ENCODE measurements at places on chromosomes 4 and X. TPM values are rescaled to one million over a fixed set of nuclear protein-coding genes. Genes with fewer than 3 reads are reported as not detected.

NHSL2 gene
- total RNA-seq = 10.2 TPM

BST1 gene
- 4.7 TPM for total RNA-seq

- DNase-seq = no peak
Observed at GRCh38 chr4:163878336-163879121, 384.0 kb downstream of the TMA16 start.

GRCh38 chr4:163875327-163875726 is 380.8 kb downstream of the TMA16 start:
- DNase-seq = peak; percentile 29

- peak; percentile 11 for DNase-seq
Observed at GRCh38 chr4:46390355-46391058, 579 bp upstream of the GABRA2 start.

DNA sequence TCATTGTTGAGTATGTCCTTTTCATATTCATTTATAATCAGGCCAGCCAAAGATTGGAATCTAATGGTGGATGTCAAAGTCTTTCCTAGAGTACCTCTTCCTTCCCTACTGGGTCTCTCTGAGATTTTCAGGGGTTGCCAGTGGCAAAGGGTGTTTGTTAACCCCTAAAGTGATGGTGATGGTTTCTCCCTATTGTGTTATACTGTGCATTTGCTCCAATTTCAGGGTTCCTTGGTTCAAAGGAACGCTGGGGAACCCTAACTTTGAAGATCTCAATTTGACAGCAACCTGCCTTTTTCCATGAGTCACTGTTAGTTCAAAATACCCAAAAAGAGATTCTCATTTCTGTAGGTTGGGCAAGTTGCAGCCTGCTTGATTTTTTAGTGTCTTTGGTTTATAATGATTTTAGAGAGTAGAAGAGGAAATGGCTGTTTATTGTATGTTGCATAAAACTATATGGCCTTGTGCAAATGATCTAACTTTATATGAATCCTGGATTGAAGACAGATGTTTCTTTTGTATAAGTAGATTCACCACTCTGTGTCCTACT is 23.0 kb downstream of the GAB1 start:
- no peak for DNase-seq
